ENCODE measurements at places on chromosomes 7 and 10.

DNA sequence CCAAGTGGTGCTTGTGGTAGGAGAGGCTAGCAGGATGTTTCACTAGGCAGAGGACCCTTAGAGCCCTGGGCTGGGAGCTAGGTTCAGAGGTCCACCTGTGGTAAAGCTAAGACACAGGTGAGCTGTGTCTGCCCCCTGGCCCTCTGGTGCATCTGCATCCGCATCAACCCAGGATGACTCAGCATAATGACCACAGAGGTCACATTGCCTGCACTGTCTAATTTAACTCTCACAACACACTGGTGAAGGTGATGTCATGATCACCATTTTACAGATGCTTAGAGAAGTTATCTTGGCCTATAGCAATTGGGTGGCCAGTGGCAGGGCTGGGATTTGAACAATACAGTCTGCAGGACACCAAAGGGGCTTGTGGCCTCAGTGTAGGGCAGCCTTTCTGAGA, 33.1 kb downstream of the HABP2 start:
- no peak for DNase-seq

DNA sequence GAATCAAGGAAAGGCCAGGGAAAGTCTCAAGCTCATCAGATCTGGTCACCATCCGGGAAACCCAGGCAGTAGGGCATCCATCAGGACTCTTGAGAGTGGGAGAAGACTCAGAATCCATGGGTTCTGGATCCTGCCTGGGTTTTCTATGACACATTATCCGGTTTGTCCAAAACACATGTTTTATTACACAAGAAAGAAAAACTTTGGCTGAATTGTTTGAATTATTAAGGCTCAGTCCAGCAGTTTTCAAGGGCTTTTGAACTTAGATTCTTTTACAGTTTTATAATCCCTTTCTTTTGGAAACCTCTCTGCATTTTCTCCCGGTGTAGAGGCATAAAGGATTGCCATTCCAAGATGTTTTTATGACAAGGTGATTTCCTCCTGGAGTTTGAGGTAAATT, 528.5 kb upstream of the MGMT start:
- no peak for DNase-seq

DNA sequence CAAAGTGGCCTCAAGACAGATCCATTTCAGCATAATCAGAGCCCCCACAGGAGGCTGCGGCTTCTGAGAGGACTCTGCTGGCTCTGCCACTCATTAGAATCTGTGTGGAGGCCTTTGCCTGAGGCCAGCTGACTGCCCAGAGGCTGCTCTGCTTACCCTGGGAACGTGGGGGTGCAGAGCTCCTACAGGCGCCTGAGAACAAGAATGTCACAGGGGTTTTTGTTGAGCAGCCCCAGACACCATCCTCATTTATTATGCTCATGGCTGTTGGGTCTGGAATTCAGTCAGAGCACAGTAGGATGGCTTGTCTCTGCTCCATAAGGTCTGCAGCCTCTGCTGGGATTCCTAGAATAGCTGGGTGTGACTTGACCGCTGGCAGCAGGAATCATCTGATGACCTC, 101.8 kb upstream of the GDF10 start:
- DNase-seq = no peak

DNA sequence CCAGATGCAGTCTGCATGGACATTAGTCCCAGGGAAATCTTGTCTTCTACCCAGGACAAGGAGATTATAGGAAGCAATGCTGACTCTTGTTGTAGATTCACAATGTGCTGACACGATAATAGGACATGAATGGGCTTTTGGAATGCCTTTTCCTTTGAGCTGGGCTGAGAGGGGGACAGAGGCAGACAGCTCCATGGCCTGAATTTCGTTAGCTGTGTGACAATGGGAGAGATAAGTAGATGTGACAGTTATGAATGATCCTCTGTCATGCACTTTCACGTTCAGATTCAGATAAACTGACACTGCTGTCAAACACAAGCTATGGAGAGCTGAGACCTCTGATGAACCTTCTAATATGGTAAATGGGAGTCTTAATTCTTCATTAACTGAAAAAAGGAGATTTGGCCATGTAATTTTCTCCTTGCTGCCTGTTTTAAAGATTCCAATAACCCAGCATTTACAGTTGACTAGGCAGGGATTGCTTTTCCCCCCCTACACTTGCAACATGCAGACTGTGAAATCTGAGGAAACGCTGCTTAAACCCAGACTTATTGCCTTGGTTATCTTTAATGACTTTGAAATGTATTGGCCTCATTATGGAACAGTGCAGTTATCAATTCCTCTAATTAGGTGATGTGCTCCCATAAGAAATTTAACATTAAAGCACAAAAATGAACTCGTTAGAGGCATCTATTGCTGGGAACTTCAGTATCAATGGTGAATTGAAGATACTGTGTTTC, 669.3 kb downstream of the AUTS2 start:
- no peak for DNase-seq

GRCh38 chr10:116688241-116688711, 54.1 kb downstream of the HSPA12A start:
- no peak for DNase-seq

GRCh38 chr7:147406521-147407135, 1183.9 kb upstream of the C7orf33 start:
- no peak for DNase-seq

DNA sequence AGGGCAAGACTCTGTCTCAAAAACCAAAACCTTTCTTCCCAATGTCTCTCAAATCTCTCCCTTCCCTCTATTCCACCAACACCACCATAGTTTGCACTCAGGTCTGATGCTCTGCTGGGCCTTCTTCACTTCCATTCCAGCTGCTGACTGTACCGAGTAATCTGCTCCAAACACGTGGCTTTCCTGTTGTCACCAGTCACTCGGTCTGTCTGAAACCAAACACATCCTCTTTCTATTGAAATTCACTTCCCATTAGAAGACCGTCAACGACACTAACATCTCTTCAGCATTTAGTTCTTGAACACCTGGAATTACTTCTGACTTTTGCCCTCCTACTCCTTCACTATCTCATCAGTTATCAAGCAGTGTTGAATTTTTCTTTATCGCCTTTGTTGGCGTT, 4.7 kb upstream of the NRF1 start:
- peak; percentile 28 for DNase-seq
